Stimulated activated CD8-positive, alpha-beta memory T cell treated with anti-CD3 and anti-CD28 coated beads, Interleukin-7, amount 100 ng/mL, for 1 hour (primary cell): ENCODE measurements at places on chromosomes 5 and 9.

DNA sequence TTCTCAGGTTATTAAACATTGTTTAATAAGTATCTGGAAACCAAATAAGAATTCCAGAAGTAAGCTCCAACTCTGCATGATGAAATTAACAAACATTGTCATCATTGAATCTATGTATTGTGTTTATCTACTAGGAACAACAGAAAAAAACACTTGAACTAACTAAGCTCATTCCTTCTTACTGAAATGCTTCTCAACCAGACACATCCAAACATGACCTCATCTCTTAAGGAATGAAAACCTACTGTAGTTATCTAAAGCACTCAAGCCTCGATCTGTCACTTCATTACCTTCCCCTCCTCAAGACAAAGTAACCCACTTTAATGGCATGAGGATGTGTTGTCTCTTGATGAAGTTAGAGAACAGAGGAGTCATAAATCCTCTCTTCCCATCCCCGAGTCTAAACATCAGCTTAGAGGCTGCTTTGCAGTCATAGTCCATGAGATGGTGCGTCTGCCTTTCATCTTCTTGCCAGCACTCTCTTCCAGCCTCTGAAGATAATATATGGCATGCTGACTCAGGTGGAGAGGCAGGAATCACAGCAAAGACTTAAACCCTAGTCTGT, 86.5 kb downstream of the CEMIP2 start:
- no peak for DNase-seq

GRCh38 chr9:137449931-137450538, 8.9 kb upstream of the ENTPD8 start:
- DNase-seq, result no peak

- peak; percentile 92 for DNase-seq
Measured at GRCh38 chr5:133051542-133052316, at the start of gene HSPA4. HSPA4 (plus strand) TSS chr5:133052013; CDS start chr5:133052251, 238 bp downstream.

DNA sequence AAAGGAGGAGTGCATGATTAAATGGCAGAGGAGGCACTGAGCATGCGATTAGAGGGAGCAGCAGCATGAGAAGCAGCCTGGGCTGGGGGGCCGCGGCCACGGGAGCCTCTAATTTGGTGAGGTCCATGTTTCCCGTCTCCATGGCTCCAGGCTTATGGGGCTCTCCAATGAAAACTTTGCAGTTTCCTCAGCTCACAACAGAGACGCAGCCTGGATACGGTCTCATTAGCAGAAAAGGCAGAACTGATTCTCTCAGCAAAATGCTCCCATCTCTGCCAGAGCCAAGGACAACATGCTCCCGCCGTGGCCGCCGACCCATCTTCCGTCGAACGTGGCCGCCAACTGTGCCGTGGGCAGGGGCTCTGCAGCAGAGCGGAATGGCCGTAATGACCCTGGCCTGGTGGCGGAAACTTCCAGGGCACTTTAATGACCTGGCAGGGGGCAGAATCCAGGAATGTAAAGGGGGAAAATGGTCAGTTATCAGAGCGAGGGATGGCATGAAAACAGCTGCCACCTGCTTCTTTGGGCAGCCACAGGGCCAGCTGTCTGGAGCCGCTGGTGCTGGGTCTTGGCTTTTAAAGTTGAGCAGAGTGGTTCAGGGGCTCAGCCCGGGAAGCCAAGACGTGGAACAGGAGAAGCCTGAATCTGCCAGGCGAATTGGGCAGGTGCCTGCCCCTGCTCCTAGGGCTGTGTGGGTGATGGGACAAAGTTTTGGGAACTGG, 76.5 kb downstream of the COL5A1 start:
- DNase-seq, result no peak

GRCh38 chr9:469672-470551, 255.2 kb downstream of the DOCK8 start:
- DNase-seq, result peak; percentile 89

GRCh38 chr5:73303148-73304079, 130.4 kb downstream of the TMEM174 start:
- DNase-seq, result no peak

DNA sequence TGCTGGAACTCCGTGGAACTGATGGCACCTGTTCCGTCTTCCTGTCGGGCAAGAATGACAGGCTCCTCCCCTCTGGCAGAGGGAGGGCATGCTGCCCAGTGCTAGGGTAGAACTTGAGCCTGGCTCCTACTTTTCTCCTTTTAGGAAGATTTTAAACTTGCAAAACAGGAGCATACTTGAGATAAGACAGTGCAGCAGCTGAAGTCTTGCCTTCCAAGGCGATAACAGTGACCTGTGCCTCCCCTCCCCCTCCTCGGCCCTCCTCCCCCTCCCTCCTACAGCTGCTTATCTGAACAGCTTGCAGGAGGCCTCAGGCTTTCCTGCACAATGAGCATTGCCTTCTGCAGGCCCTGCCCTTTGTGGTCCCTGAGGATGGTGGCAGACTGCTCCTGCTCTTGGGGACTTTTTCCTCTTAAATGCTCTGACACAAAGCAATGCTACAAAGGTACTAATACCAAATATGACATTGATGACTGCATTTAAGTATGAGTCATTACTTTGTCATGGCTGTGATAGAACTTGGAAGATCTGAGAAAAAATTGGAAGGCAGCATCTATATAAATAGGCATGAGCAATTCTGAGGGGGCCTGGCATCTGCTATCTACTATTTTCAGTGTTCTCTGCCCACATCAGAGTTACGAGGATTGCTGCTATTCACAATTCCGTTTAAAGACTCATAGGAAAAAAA, 2.0 kb downstream of the GADD45G start:
- DNase-seq, result no peak

DNA sequence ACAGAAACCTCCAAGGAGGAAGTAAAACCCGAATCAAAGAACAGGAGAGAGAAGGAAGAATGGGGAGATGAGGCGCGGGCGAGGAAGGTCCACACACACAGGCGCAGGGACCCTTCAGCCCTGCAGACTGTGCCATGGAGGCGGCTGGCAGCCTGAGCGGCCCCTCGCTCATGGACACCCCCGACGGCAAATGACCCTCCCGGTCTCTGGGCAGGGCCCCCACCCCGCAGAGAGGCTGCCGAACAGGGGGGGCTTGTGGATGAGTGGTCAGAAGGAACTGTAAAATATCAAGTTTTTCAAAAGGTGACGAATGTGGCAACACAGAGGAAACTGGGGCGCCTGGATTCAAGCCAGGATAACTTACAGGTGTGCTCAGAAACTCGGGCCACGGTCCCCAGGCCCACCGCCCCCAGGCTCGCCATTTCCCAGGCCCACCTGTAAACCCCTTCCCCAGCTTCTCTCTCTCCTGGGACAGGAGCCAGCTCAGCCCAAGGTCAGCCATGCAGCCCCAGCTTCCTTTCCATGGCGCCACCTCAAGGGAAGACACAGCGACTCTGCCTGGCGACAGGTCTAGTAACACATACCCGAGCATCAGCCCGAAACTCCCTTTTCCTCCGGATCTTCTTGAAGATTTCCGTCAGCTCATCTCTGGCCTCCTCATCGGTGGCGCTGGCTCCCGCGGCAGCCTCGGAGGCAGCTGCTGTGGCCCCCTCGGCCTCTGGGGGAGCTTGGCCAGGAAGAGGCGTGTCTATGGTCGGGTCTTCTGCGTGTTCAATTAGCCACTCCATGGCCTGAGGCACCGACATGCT, 16.5 kb downstream of the UBAC1 start:
- no peak for DNase-seq

GRCh38 chr9:82170866-82171265, 182.3 kb downstream of the SPATA31D1 start:
- DNase-seq, result no peak

DNA sequence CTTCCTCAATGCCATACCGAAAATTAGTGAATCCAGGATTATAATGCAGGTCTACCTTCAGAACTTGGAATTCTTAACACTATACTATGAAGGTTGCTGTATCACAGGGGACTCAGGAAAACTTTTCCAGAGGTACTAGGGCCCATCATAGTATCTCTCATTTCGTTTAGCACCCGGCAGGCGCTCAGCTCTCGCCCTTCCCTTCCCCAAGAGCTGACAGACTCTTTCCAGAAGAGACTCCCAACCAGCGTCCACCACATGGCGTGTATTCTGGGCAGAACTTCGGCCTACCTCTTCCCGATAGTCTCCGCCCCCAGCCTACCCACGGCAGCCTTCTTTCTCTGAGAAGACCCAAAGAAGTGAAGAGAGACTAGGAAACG, 271 bp downstream of the NOL8 start:
- no peak for DNase-seq

DNA sequence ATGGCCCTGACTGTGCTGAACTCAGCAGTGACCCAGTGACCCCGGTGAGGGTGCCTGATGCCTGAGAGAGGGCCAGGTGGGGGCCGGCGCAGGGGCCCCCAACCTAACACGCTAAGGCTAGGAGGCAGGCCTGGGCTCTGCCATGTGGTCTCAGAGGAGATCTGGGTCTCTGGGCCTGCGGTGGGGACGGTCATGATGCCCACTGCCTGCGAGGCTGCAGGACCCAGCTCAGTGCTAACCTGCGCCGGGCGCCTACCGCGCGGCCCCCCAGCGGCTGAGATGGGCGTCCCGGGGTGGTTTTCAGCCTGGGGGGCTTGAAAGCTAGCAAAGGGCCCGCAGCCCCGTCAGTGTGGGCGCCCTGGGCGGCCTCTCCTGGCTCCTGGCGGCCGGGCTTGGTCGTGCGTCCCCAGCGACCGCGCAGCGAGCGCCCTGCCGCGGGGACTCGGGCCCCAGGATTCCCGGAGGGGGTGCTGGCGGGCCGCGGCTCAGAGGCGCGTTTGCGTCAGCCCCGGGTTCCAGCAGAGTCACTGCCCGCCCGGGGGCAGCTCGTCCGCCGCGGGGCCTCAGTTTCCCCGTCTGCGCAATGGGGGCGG, 2.5 kb downstream of the EGFL7 start:
- DNase-seq, result no peak

GRCh38 chr9:108972186-108972585, 38.0 kb downstream of the ABITRAM start:
- DNase-seq, result no peak

GRCh38 chr5:177509381-177509951, at the start of gene DOK3:
DOK3 (minus strand) TSS chr5:177509826; CDS start chr5:177509540, 286 bp downstream.
- no peak for DNase-seq

DNA sequence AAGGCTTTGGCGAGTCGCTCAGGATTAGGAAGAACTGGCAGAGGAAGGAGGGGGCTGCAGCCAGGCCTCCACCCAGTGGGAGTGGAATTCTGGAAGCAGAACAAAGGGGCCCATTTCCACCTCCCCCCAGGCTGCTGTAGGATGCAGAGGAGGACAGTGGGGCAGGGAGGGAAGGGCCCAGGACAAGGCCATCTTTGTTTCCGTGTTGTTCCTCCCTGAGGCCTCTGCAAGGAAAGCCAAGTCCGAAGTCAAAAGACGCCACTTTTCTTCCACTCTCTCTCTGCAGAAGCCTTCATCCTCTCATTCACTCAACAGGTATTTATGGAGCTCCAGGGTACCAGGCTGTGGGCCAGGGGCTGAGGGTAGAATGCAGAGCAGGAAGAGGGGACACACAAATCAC, 70.7 kb downstream of the ENTREP1 start:
- no peak for DNase-seq

DNA sequence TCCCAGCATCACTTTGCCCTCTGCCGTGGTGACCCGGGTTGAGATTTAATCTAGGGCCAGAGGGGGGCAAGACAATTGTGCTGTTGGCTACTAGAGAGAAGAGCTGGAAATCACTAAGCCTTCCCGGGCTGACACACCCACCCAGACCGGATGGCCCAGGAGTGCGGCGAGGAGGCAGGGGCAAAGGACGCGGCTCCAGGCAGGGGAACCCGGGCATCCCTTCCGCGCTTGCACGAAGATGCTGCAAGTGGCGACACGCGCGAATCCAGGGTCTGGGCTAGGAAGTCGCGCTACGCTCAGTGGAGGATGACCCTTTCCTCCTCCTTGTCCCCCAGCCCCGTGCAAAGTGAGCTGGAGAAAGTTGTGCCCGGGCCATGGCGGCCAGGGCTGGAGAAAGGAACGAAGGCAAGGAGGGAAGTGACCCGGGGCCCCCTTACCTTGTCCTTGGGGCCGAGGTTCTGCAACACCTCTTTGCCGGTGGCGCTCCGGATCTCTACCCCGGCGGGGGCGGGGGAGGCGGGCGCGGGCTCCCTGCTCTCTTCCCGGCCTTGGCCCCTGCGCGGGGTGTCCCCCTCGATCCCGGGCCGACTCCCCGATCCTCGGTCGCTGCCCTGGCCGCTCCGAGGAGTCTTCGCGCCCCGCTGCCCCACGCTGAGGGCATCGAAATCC, 693 bp downstream of the DPYSL3 start:
- DNase-seq, result no peak

- no peak for DNase-seq
Measured at GRCh38 chr9:127608104-127608966, 3.7 kb upstream of the STXBP1 start.

DNA sequence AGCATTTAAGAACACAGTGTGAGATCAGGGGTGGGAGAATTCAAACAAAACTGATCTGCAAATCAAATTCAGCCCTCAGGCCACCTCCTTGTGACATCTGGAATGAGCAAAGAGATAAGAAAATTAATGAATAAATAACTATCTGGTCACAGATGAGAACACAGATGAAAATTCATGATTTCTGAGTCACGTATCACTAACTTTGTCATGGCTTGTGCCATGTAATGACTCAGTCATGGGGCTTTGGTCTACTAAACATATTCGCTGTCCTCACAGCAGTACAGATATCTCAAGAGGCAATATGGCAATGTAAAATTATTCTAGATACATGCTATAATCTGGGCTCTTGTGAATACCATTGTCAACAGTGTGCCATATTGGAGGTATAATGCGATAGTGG, 274.4 kb downstream of the MAN2A1 start:
- DNase-seq, result no peak

GRCh38 chr5:43851741-43852140, 248.8 kb downstream of the NNT start:
- no peak for DNase-seq

GRCh38 chr5:132488590-132488989, 2.0 kb downstream of the IRF1 start:
- no peak for DNase-seq

DNA sequence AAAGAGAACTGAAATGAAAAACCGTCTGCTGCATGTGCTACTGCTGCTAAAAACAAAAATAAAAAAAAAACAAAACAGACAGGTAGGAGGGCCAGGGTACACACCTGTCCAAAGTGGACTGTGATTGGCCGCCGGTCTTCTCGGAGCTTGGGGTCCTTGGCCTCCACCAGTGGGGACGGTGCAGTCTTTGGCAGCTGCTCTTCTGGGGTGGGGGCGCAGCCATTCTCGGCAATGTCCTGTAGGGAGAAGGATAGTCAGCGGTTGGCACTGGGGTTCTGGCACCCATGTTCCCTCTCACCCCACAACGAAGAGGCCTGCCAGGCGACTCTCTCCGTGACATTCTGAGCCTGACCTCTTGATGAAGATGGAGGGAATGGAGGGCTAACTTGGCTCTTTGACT, 84.3 kb downstream of the CRB2 start:
- DNase-seq, result no peak

GRCh38 chr9:123787416-123787815, 142.5 kb downstream of the DENND1A start:
- no peak for DNase-seq

DNA sequence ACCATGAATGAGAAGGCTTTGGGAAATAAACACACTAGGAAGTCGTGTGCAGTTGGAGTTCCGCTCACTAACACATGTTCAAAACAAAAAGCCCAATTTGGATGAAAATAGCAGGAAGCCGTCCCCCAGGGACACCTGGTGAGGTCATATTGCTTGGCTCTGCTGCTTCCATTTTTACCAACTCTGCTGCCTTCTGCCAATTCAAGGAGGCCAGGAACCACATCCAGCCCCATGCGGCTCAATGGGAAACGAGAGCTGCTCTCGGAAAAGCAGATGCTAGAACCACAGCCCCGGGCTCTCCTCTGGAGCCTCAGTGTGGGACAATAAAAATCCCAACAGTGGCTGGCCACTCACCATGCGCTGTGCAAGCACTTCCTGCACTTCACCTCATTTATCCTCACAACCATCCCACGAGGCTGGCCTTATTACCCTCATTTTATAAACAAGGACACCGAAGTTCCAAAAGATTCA, 13.4 kb downstream of the ADAM19 start:
- no peak for DNase-seq

- DNase-seq, result no peak
Measured at GRCh38 chr5:168991311-168991710, 309.6 kb downstream of the SLIT3 start.
